ENCODE measurements at places on chromosomes 4 and X.

DNA sequence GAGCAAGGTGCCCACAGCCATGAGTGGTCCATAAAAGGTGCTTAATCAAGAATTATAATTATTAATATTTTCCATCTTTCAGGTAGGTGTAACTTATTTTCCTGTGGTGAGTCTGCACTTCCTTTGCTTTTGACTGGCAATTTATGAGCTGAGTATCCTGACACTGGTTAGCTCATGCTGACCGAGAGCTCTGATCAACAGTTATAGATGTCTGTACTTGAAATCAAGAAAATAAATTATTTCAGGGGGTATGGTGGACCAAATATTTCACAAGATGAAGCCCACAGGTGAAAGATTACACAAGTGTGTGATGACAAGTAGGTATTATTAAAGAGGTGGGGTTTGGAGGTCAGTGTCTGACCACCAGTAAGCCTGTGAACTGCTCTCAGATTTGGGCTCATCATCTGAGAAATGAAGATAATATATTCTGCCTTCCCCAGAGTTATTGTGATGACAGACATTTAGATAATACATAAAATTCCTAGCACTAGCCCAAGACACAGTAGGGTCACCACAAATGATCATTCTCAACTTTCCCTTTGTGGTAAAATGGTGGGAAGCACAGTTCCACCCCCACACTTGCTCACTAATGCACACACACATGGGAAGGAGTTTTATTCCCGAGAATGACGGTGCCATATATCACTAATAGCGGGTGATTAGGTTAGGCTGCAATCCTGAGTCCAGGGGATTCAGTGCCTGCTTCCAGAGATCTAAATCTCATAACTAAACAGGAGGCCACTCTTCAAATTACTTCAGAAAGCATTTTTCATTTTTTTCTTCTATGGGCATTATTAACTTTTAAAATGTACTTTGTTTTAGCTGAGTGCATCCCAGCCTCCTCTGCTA lies 34.0 kb upstream of the PACRGL start:
- DNase-seq, result no peak

DNA sequence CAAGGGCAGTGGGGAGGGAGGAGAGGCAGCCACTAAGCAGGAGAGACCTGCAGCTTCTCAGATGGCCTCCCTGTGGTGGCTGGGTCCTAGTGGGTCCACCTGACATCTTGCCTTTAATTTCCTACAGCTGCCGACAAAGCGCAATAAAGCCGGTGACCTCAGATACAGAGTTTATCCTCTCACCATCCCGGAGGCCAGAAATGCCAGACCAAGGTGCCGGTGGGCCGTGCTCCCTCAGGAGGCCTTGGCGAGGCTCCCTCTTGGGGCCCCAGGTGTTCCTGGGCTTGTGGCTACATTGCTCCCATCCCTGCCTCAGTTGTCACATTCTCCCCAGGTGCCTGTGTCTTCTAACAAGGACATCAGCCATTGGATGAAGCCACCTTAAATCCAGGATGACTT lies 103.0 kb downstream of the ADRA2C start:
- no peak for DNase-seq

DNA sequence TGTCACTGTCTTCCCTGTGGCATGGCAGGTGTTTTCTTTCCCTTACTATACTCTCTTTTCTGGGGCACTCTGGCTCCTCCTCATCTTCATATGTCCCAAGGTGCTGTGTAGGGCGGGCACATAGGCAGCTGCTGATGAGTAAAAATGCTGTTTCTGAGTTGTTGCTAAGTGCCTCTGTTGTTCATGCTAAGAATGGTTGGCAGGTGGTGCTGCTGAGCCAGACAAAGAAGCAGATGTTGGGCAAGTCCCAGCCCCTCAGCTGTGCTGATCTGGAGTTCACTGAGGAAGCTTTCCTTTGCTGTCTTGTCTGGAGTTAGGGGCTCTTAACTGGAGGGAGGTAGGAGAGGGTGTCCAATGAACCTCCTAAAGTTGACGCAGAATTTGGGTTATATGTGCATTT lies 40.6 kb downstream of the HADH start:
- peak; percentile 22 for DNase-seq

GRCh38 chrX:4550018-4550417 lies 836.6 kb upstream of the PRKX start:
- no peak for DNase-seq

GRCh38 chrX:16994736-16995135 lies 48.3 kb downstream of the REPS2 start:
- no peak for DNase-seq

- peak; percentile 44 for DNase-seq
Measured at GRCh38 chr4:186144946-186145569, 40.6 kb downstream of the FAM149A start.

DNA sequence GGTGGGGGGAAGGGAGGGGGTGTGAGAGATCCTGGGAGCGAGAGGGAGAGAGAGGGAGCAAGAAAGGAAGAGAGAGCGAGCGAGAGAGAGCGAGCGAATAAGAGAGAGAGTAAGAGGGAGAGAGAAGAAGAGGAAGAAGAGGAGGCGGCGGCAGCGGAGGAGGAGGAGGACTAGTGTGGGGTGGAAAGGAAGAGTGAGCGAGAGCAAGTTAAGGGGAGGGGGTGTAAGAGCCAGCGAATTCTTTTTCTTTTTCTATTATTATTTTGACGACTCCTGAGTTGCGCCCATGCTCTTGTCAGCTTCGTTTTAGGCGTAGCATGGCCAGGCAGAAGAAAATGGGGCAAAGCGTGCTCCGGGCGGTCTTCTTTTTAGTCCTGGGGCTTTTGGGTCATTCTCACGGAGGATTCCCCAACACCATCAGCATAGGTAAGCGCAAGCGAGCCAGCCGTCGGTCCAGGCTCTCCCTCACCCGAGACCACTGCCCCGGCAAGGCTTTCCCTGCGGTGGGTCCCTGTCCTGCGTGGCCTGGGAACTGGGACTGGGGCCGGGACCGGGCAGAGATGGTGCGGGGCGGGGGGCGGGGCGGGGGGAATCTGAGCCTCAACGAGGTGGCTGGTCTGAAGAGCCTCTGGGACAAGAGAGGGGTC lies at the start of gene GRIA3:
Gene GRIA3 (plus strand): TSS at position 60 of the 647 bp plus-strand sequence. CDS start 258 bp downstream, at position 318.
- peak; percentile 63 for DNase-seq

DNA sequence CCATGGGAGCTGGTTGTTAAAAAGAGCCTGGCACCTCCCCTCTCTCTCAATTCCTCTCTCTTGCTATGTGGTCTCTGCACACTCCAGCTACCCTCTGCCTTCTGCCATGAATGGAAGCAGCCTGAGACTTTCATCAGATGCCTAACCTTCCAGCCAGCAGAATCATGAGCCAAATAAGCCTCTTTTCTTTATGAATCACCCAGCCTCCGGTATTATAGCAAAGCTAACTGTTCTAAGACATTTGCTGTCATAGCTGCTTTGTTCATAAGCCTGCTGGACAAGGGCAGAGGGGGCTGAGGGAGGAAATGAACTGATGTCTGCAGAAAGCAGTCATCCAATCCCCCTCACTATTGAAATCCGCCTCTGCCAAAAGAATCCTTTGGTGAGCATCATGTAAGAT lies 196.7 kb downstream of the ZNF330 start:
- DNase-seq, result no peak

DNA sequence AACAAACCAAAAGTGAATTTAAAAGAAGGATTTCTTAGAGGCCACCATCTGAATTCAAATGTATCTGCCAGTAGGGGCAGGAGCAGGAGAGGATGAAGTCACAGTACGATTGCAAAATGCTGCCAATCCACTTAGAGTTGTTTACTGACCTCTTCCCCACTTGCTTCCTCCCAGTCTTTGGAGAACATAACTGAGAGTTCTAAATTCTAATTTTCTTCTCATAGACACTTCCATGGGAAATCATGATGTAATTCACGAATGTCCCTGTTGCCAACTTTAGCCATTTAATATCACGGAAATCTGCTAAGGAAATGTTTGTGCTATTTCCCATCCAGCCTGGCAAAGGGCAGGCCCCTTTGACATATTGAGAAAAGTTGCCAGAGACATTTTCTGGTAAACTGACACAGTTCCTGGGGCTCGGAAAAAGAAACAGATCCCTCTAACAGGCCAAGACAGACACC lies 33.6 kb upstream of the NOCT start:
- DNase-seq, result peak; percentile 23

GRCh38 chrX:38570396-38570795 lies 9.1 kb downstream of the TSPAN7 start:
- no peak for DNase-seq

DNA sequence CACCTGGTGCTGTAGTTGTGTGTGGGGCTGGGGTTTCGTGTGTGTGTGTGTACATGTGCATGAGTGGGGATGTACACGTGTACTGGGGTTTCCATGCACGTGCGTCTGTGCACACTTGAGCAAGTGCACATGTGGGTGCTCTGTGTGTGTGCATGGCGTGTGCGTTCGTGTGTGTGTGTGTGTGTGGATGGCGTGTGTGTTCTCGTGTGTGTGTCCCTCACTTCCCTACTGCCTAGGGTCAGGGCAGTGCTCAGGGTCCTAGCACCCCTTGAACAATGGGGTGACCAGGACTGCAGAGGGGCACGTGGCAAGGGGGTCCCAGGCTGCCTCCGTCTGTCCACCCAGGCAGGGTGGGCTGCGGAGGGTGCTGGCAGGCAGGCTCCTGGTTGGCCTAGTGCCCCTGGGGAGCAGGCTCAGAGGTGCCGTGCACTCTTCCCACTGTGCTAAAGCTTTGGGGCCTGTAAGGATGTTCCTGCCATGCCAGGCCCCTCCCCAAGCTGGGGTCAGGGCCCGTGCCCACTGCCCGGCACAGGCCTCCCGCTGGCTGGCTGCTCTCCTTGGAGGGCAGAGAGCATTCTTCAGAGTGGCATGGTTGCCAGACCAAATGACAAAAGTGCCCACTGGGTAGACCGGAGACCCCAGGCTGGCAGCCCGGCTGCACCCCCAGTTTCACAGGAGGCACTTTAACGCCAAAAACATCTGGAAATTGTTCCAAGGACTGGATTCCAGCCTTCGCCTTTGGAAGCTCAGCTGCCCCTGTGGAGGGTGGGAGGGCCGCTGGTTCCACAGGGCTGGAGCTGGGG lies 29.1 kb downstream of the FGFRL1 start:
- DNase-seq, result no peak

DNA sequence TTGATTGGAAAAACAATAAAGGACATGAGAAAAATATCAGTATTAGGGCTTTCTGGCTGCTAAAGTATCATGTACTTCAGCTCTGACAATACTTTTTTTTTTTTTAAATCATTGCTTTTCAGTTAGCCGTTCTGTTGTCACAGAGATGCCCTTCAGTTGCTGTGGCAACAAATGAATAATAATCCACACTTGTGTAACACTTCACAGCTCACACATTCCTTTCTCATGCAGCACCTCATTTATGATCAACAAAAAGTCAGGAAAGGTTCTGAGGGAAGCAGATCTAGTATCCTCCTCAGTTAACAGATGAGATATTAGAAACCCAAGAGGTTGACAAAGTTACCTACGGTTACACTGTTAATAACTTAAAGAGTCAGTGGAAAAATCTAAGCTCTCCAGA lies 444.2 kb upstream of the SLIT2 start:
- no peak for DNase-seq

GRCh38 chr4:55346851-55347255 lies 811 bp downstream of the SRD5A3 start:
- no peak for DNase-seq

GRCh38 chr4:153651587-153651986 lies 32.5 kb upstream of the TLR2 start:
- no peak for DNase-seq

GRCh38 chr4:24433515-24434214 lies 150.7 kb downstream of the DHX15 start:
- DNase-seq, result no peak

DNA sequence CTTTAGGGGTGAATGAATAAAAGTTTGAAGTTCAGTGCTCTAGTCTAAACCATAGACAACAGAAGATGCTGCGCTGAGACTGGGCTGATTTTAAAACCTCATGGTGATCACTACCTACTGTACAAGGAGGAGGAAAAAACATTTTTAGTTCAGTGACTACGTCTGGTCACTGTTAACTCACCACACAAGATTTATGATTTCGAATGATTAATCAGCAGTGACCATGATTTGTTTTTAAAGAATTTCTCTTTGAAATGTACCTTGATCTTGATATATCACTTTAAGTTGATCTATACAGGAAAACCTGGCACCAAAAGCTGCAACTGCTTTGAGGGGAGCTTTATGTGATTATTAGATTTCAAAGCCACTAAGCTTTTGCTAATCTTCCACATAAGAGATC lies 286.3 kb downstream of the PDGFC start:
- no peak for DNase-seq

DNA sequence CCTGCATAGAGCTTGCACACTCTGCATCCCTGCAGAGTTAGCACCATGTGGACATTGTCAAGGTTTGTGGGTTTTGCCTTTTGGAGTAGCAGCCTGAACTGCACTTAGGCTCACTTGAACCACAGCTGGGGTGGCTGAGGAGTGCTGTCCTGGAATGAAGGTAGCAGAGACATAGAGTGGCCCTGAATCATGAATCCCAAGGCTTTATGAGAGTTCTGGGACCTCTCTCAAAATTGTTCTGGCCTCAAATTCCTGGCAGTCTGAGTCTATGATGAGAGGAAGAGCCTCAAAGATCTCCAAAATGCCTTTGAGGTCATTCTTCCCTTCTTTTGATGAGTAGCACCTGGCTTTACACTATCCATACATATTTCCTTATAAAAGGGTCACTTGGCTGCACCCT lies 37.1 kb upstream of the ADH1C start:
- no peak for DNase-seq

- DNase-seq, result no peak
Measured at GRCh38 chr4:86961605-86962295, 26.9 kb downstream of the AFF1 start.

- no peak for DNase-seq
Measured at GRCh38 chr4:136634121-136634520, 898.2 kb downstream of the PCDH18 start.

GRCh38 chr4:113378836-113379235 lies 329.4 kb downstream of the ANK2 start:
- peak; percentile 66 for DNase-seq

GRCh38 chr4:7390906-7391636 lies 43.7 kb downstream of the PSAPL1 start:
- DNase-seq, result no peak

- no peak for DNase-seq
Measured at GRCh38 chrX:4710618-4711433, 997.4 kb upstream of the PRKX start.

DNA sequence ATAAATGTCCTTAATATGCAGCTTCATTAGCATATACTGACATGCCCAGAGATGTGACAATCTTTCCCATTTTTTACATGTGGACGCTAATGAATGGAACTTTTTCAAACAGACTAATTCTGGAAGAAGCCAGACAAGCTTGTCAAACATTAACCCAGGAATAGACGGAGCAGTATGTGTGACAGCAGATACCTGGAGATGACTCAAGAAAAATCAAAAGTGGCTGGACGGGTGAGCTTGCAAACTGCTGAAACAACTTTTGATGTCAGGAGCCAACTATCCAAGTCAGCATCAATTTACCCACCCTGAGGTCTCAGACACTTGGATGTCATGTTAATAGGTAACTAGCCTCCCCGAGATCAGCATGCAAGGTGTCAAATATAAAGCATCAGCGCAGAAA lies 183.0 kb downstream of the PACRGL start:
- DNase-seq, result no peak

GRCh38 chr4:30862196-30862595 lies 142.0 kb downstream of the PCDH7 start:
- DNase-seq, result no peak

GRCh38 chr4:16770710-16771285 lies 127.6 kb downstream of the LDB2 start:
- DNase-seq, result no peak

GRCh38 chr4:99652596-99653436 lies 4.8 kb downstream of the C4orf54 start:
- no peak for DNase-seq

Measured in putamen (tissue), 1 donor.